Stimulated activated CD4-positive, alpha-beta T cell treated with anti-CD3 and anti-CD28 coated beads, Interleukin-12 subunit alpha, Interleukin-12 subunit beta, amount 100 ng/mL, for 48 hours (primary cell): ENCODE measurements at places on chromosomes 7 and 10.

DNA sequence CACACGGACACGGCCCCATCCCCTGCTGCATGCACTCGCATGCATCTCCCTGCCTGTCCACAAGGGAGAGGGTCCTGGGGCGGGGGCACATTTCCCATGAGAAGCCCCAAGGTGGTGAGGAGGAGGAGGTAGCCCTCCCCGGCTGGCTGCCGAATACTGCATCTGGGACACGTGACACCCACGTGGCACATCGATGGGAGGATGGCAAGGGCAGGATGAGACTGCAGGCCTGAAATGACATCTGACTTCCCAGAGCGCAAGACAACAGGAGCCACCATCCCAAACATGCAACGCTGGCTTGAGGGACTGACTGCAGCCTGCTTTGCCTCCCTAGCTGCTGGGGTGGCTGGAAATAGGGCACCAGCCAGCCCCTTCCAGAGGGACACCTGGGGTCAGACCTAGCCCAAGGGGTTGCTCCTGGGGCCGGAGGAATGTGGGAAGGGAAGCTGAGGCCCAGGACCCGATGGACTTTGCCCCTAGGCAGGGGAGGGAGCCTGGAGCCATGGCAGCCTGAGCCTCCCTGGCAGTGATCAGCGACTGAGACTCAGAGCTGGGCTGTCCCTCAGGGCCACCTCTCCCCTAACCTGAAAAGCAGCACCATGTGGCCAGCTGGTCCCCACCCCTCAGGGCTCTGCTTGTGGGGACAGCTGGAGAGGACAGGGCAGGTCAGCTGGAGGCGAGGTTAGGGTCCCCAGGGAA lies 16.1 kb downstream of the BUD23 start:
- DNase-seq = no peak

DNA sequence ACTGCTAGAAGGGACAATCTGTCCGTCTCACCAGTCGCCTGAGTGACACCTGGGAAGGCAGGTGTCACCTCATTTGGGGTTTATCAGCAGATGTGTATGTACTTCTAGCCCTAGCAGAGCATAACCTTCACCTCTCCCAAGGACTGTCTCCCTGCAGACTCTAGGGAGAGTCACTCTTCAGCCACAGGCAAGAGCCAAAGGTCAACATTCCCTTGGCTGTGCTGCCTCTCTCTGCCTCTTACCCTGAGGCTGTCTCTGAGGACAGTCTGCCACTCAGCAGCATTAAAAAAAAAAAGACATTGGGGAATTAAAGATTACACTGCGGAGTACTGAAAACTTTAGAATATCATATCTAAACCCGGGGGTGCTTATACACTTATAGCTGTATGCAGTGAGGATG lies 377.7 kb upstream of the FZD8 start:
- no peak for DNase-seq

GRCh38 chr10:97584798-97585438 lies 729 bp downstream of the HOGA1 start:
- DNase-seq = no peak

- no peak for DNase-seq
Observed at GRCh38 chr10:68135362-68135761, 26.1 kb downstream of the MYPN start.

GRCh38 chr7:129515381-129515780 lies 13.1 kb downstream of the SMKR1 start:
- no peak for DNase-seq

DNA sequence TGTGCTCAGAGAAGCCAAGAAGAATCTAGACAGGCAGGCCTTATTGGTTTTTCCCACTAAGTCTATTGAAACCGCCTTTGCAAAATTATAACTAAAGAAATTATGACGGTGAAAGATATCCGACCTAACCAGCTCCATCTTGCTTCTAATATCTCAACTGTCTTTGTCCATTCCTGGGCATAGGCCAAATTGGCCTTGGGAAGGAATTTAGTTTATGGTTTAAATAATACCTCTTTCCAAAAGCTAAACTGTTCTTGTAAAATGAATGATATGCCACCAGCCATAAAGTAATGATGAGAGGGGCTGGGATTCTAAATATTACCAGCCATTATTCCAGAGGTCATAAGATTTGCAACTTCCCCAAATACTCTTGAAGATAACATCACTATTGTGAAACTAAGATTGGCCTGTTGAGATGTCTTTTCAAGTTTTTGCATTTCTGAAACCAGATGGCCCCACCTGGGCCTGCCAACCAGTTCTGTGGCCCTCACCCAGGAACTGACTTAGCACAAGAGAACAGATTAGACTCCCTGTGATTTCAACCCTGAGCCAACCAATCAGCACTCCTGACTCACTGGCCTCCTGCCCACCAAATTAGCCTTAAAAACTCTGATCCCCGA lies 41.2 kb upstream of the SLC35G1 start:
- DNase-seq = no peak

DNA sequence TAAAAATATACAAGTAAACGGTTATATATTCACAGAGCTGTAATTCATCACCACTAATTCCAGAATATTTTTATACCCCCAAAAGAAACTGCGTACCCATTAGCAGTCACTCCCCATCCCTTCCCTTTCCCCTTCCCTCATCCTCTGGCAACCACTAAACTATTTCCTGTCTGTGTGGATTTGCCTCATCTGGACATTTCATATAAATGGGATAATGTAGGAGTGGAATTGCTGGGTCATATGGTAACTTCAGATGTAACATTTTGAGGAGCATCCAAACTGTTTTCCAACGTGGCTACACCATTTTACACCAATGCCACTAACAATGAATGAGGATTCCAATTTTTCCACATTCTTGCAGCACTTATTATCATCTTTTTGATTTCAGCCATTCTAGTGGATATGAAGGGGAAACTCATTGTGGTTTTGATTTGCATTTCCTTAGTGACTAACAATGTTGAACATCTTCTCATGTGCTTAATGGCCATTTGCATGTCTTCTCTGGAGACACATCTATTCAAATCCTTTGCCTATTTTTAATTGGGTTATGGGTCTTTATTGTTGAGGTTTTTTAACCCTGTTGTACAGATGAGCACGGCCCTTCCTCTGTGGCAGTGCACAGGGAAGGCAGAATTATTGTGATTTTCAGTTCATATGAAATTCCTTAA lies 79.2 kb downstream of the RBM20 start:
- no peak for DNase-seq

DNA sequence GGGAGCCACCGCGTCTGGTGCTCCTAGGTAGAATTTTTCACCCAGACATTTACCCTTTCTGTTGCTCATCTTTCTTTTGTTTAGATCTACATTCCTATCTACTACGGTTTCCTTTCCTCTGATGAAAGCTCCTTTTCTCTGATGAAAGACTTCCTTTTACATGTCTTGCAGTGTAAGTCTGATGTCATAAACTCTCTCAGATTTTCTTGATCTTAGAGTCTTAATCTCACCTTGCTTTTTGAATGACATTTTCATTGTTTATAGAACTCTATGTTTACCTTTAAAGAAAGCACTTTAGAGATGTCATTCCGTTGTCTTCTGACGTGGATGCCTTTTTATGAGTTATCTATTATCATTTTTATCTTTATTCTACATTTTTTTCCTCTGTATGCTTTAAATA lies 171.8 kb upstream of the MTPN start:
- DNase-seq = no peak

DNA sequence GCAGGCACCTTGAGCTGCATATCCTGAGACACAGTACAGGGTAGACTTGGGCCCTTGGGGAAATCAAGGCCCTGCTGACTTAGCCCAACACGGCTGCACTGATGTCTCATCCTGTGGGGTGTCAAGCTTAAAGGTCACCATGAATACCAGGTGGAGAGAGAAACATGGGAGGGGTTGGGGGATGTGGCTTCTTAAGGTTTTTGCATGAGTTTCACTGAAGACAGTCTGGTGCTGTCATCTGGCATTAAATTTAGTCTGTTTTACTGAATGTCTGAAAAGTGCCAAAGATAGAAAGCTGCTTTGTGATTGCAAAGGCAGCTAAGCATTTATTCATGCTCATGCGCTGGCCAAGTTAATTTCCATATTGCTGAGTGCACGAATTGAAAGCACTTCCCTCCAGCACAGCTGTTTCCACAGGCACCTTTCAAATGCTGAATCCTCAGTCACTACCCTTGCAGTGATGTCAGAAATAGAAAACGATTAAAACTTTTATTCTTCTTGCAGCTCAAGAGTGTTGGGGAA lies 102.1 kb downstream of the OSBPL3 start:
- DNase-seq = peak; percentile 13

- no peak for DNase-seq
Observed at GRCh38 chr10:132484922-132485321, 52.7 kb upstream of the INPP5A start.

DNA sequence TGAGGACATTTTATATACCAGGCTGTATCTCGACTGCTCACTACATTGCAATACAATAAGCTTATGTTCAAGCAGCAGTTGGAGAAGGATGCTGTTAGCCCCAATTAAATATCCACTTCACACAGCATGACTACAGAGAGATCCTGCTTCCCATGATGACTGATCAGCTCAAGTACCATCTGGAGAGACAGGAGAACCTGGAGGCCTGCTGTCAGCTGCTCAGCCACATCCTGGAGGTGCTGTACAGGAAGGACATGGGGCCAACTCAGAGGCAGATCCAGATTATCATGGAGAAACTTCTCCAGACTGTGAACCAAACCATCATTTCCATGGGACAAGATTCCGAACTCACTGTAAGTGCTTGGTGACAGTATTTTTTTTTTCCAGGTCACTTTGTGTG lies 22.5 kb downstream of the RNF133 start:
- no peak for DNase-seq

- no peak for DNase-seq
Observed at GRCh38 chr10:132597654-132598053, 60.1 kb downstream of the INPP5A start.

DNA sequence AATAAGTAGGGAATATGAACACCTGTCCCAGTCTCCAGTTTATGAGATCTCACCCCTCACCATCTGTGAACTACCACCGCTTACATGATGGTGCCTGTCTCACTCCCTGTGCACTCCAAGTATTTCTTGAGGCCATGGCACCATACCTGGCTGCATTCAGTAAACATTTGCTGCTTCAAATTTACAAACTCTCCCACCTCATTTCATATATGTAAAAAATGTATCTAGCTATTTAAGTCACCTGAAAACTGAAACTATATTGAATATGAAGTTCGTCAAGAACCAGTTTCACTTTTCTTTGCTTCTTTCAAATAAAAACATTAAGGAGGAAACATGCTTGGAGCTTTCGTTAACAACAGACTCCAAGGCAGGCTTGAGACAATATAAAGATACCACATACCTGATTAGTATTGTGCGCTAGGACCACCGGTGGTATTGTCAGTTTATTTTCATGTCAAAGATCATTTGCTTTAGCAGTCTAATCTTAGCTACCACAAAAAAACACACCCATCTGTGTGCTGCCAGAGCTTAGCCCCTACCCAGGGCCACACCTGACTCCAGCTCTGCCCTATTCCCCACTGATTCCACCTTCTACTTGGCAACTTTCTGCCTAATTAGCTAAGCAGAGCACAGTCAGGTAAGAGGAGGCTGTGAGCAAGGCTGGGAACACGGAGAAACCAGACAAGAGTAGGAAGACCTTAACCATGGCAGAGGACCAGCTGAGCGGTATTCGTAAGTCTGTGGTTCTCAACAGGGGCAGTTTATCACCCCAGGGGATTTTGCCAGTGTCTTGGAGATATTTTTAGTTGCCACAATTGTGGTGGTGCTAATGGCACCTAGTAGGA lies 92.0 kb downstream of the ZFAND4 start:
- no peak for DNase-seq

DNA sequence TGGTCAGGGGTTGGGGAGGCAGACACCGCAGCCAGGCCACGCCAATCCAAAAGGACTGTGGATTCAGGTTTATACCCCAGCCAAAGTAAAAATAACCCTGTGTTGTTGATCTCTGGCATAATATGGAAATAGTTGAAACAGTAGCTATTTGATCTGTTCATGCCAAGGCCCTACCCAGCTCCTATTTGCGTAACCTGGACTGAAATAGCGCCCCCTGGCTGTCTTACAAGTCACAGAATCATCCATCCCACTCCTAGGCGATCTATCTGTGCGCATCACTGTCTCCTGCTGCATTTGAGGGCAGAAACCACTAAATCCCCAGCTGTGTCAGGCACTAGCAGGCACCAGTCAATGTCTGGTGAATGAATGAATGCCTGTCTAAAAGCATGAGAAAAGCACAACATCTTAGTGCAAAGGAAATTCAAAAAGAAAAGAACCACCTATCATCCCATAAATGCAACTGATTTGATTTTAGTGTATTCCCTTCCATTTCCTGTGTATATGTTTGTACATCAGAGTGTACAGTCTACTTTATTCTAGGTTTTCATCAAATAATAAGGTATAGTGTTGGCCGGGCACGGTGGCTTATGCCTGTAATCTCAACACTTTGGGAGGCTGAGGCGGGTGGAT lies 160.0 kb downstream of the SLIT1 start:
- DNase-seq = peak; percentile 61

GRCh38 chr7:127107601-127108007 lies 145.1 kb downstream of the GRM8 start:
- DNase-seq = no peak
